Astrocyte of the spinal cord (primary cell): ENCODE measurements at places on chromosomes 11 and 22.

- DNase-seq = peak; percentile 82
Measured at GRCh38 chr11:35525501-35526175, at the start of gene PAMR1. Gene PAMR1 (minus strand): TSS chr11:35525616. CDS start chr11:35525585, 31 bp downstream.

DNA sequence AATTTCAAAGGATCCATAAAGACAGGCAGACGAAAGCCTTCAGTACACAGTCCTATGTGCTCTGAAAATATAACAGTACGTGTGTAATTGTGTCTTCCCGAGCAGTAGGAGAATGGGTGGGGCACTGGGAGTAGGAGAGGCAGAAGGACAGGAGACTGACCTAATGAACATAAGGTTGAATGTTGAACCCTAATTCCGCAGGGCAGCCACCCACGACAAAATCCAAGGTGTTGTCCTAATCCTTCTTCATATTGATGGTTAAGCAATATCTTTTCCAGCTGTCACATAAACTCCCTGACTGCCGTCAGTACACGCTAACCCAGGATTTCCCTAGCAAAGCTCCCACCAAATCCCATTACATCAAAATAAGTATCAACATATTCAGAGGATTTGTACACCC, 34.5 kb downstream of the SPATA19 start:
- no peak for DNase-seq

DNA sequence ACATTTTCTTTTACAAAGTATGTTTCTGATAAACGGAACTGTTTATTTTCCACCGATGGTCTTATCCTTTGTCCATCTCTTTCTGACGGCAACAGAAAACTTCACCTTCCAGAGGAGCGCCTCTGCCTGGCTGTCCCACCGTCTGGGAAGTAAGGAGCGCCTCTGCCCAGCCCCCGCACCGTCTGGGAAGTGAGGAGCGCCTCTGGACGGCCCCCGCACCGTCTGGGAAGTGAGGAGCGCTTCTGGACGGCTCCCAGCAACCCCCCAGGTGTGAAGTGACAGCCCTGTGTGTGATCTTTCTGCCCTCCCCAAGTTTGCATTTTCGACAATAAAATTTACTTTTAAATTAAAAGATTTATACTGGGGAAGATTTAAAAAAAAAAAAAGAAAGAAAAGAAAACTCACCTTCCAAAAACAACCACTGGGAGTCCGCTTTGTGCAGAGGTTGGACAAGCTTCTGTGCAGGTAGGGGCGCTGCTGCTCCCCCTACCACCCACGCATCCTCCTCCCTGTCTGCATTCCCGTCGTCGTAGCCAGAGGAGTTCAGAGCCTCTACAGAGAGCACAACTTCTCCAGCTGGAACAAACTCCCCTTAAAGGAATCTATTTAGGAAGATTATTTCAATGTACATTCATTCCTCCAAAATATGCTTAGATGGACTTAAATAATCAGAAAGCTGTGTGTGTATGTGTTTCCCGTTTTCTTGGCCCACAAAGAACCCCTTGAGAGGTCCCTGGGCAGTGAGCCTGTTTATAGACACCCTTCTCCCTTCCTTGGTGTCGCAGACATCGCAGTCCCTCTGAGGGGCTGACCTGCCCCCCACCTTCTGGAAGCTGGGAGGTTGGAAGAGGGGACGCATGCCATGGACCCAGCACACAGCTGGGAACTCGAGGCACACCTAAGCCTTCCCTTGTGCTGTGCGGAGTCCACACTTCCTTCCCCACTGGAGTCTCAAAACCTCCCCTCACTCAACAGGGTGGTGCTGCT, 849 bp upstream of the APOBEC3B start:
- DNase-seq = peak; percentile 8

GRCh38 chr11:117687776-117688175, 109.2 kb downstream of the DSCAML1 start:
- DNase-seq = no peak

DNA sequence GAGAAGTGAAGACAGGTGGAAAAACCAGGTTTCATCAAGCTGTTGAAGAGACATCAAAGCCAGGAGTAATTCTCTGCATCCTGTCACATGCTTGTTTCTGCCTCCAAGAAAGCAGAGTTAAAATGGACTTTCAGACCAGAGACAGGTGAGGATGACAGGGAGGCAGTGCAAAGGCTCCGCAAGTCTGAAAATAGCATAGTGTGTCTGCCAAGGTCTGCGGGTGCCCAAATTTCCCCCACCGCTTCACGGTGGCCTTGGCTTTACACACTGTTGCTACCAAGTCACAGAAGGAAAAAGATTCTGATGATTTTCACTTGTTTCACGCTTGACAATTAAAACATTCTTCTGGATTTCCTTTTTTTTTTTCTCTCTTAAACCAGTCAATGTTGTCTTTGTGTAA, 44.2 kb downstream of the SNX19 start:
- DNase-seq = no peak
